ENCODE measurements at places on chromosomes 6 and 20.

GRCh38 chr20:59002388-59002787, 4.7 kb downstream of the CTSZ start:
- DNase-seq, result no peak

DNA sequence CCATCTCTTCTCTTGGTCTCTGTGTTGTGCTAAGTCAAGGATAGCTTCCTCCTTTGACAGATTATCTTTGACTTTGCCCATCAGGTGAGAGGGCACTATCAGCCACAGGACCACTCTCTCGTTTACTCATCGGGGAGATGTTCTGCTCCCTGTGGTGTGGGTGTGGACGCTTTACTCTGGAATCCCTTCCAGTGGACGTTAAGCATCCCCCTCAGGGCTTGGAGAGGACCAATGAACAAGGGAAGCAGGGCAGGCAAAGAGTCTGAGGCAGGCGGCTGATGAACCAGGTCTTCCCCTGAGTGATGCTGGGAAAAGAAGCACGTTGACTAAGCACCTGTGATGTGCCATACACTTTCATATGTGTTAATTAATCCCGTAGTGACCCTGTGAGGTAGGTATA, 21.0 kb upstream of the RNF24 start:
- no peak for DNase-seq

DNA sequence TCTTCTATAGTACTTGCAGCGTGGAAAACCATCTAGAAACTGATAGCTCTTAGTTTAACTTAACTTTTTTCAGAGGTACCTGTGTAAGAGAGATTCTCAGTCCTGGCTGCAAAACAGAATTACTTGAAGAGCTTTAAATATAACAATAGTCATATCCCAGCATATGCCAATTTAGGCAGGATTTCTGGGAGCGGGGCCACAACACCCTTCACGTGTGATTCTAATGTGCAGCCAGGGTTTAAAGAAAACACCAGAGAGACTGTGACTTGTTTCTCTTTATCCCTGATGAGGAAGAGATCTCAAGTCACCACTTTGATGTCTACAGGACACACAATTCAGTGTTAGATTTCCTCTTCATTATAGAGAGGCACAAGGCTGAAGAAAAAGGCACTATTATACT, 103.7 kb downstream of the PDSS2 start:
- DNase-seq, result no peak

DNA sequence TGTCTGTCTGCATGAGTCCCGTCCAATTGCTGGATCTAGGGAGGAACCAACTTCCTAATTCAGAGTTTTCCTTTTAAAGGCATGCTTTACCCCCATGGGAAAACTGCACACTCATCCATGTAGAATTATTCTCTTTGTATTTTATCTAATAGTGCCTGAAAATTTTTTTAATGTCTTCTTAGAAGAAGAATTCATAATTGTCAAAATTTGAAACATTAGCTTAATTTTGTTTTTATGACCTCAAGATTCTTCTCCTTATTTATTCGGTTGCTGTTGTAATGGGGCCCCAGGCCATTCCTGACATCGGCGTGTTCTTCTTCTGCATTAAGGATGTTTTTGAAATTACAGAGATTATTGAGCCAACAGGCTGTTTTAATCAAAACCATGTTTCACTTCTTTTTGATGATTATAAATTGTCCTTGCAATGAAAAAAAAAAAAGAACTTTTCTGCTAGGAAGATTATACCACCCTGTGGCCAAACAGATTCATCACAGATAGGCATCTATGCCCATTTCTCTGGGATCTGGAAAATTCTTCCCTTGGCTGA, 100.3 kb downstream of the ZNF217 start:
- no peak for DNase-seq

- peak; percentile 52 for DNase-seq
Observed at GRCh38 chr20:33522256-33522820, 32.4 kb downstream of the CBFA2T2 start.

DNA sequence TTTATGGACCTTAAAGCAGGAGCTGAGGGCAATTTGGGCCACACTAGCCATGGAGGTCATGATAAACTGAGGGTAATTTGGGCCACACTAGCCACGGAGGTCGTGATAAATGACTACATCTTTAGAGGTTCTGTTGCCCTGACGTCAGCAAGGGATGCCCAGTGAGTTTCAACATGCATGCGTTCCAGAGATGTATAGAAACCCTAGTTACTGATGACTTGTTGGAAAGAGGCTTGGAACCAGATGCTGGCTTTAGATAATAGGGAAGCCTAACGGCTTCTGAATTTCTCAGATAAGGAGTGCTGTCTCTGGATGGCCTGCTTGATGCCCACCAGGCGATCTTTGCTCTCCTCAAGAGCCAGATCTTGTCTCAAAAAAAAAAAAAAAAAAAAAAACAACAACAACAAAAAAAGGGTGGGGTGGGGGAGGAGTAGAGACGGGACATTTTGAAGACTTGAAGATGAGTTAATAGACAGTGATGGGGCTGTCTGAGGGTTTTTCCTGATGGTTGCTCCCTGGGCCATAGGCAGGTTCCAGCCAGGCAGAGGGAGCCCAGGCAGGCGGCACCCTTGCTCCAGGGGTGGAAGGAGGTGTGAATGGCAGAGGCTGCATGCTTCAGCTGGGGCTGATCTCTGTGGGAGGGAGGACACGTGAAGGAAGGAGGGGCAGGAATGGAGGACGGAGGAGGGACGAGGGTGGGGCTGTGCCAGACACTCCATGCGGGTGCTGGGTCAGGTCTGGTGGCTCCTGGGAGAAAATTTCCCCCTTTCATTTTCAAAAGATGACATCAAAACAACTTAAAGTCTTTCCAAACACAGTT, 27.0 kb upstream of the FRMD1 start:
- no peak for DNase-seq

GRCh38 chr6:134288538-134289203, 29.2 kb downstream of the SGK1 start:
- DNase-seq, result no peak

GRCh38 chr20:4091490-4092479, 76.4 kb upstream of the RNF24 start:
- peak; percentile 74 for DNase-seq

- DNase-seq, result no peak
Observed at GRCh38 chr20:16063881-16064280, 509.4 kb downstream of the KIF16B start.

DNA sequence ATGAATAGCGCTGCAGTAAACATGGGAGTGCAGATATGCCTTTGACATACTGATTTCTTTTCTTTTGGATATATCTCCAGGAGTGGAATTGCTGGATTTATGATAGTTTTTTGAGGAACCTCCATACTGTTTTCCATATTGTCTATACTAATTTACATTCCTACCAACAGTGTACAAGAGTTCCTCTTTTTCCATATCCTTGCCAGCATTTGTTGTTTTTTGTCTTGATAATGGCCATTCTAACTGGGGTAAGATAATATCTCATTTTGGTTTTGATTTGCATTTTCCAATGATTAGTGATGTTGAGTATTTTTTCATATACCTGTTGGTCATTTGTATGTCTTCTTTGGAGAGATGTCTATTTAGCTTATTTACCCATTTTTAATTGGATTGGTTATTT, 3.3 kb downstream of the SYCP2L start:
- DNase-seq, result no peak

GRCh38 chr20:48191200-48191599, 405.9 kb upstream of the SULF2 start:
- DNase-seq, result no peak

DNA sequence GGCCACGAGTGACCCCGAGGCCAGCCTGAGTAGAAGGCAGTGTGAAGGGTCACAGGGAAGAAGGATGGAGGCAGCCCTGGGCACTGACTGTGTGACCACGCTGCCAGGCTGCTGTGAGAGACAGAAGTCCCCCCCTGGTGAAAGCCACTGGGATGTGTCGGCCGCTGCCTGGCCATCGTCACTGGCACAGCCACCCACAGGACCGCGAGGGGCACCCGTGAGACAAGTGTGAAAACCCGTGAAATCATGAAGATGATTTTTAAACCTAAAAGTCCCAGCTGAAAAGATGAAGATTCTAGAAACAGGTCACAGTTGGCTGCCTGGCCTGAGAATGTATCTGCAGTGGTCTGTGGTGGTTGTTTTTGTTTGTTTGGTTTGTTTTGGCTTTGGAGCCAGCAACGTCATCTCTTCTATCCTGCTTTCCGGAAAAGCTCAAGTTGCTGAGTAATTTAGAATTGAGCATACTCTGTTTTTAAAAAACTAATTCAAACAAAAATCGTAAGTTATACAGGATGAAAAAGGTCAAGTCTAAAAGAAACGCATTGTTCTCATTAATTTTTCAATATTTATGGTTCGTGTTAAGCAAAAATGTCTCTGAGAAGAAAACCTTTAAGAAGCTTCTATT, 94.7 kb downstream of the HUS1B start:
- DNase-seq, result peak; percentile 46

- no peak for DNase-seq
Observed at GRCh38 chr20:39758876-39759275, 796.7 kb downstream of the DHX35 start.

DNA sequence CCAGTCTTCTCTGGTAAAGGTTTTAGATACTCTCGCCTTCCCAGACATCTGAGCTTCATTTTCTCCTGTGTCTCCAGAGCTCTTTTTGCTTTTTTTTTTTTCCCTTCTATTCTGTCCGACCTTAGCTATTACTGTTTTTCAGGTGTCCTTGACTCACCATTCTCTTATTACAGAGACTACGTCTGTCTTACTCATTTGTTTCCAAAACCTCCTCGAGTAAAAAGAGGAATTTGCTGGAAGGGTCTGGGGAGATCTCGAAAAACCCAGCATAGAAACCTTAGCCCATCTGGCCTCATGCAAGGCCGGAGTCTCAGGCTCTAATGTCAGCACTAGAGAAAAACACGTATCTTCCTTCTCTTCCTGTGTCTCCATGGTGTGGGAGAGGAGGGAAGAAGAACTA, 109.2 kb upstream of the CARMIL1 start:
- DNase-seq, result no peak
